ENCODE measurements at places on chromosomes 3 and 15.

DNA sequence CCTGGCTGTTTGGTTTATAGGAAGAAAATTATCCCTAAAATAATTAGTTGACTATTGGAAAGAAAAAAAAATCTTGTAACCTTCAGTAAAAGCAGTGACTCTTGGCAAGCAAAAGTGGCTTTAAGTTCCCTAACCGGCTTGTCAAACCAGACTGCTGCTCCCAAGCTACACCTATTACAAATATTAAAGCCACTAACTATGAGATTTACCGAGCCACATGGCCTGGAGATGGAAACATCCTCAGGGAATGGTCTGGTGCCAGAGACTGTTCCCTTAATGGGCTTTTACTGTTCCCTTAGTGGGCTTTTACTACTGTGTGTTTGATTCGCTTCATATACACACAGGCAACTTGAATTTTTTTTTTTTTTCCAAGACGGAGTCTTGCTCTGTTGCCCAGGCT lies 35.9 kb upstream of the ZNF774 start:
- no peak for DNase-seq

DNA sequence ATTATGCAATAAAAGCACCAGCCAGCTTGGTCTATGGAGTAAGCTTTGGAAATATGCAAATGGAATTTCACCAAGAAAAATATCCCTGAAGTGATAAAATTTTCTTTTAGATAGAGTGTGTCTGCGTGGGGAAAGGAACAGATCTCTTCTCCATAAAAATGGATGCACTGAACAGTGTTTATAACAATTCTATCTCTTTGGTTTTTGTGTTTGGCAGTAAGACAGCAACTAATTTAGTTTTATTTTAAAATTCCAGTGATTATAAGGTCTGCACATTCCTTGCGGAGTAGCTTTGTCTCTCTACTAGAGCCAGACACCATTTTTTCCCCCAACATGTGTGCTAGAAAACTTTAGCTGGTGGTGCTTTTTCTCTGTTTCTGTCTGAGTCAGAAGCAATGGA lies 712.4 kb downstream of the GRM7 start:
- no peak for DNase-seq

GRCh38 chr3:127734754-127735473 lies 62.2 kb downstream of the ABTB1 start:
- peak; percentile 85 for DNase-seq

- no peak for DNase-seq
Measured at GRCh38 chr3:195160257-195160898, 110.6 kb downstream of the XXYLT1 start.

DNA sequence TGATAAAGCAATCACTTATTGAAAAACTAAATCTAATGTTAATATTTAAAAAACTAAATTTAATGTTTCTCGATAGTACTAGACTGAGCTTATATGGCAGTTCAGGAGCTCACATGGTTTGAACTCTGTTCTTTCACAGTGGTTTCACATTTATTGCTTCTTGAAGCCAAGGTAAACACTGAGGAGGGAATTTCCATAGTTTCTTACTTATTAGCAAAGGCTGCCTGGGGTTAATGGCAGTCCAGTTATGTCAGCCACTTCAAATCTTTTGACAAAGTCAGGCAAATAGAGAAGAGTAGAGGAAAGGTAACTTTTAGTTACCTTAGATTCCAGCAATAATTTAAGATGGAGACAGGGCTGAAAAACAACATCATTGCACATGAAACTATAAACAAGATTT lies 831.5 kb downstream of the ROBO2 start:
- DNase-seq: no peak

GRCh38 chr3:40152482-40153133 lies 156.9 kb upstream of the EIF1B start:
- no peak for DNase-seq

GRCh38 chr15:98953000-98953787 lies 54.4 kb downstream of the PGPEP1L start:
- no peak for DNase-seq

DNA sequence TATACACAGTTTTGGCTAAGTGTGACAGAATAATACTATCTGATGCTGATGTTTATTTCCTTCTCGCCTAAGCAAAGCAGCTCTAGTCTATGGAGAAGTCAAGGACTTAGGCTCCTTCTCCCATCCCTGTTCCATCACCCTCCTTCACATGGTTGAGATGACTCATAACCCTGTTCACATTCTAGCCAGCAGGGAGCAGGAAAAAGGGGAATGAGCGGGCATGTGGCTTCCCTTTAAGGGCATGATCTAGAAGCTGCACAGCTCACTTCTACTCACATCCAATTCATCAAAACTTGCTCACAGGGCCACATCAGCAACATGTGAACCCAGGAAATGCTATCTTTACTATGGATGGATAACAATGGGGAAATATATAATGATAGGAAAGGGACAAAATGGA lies 40.9 kb downstream of the CBLB start:
- peak; percentile 22 for DNase-seq

GRCh38 chr15:38010395-38010794 lies 76.0 kb downstream of the TMCO5A start:
- DNase-seq: no peak

DNA sequence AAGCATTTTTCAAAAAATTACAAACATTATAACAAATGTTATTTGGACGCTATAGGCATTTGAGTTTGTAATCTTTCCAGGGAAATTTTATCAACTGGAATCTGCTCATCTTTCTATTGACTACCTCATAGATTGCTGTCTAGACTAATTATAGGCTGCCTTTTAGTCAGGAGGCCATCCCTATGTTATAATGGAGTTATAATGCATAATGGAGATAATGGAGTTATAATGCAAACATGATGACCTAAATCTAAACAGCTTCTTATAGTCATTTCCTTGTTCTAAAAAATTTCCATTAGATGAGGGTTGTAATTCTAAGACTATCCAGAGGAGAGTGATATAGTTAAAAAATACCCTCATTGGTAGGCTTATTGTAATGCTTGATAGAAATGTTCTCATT lies 226.4 kb downstream of the SI start:
- no peak for DNase-seq

- DNase-seq: no peak
Measured at GRCh38 chr3:16402451-16402850, 111.0 kb downstream of the RFTN1 start.

- no peak for DNase-seq
Measured at GRCh38 chr3:128684986-128685726, 34.5 kb upstream of the RPN1 start.

- no peak for DNase-seq
Measured at GRCh38 chr15:78751602-78751979, 59.7 kb downstream of the ADAMTS7 start.

DNA sequence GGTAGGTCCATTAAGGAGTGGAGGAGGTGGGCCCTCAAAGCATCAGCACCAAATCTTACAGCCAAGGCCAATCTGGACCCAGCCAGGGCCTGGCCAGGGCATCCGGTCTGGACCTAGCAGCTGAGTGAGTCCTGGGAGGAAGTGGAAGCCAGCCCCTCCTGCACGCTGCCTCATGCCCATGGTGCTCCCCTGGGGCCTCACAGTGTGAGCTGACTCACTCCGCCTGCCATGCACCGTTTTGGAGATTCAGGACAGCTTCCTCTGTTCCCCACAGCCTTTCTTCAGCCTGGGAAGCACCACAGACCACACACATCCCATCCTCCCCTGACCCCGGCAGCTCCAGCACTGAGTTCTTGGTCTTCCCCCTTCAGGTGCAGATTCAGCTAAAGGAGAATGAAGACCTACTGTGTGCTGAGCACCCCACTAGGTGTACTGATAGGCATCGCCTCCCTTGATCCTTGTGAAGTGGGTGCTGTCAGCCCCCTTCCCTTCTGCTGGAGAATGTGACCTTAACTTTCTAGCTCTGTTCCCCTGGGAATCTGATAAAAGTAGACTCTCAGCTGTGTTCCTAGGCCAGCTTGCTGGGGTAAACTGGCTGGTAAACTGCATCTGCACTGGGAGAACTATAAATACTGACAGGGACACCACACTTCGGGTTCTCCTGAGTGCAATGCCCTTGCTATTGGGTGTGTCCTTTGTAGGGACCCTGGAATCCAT lies 36.8 kb upstream of the SEC13 start:
- peak; percentile 96 for DNase-seq
